Heart left ventricle (tissue), 16 donors: ENCODE measurements at places on chromosomes 4 and X. TPM values are rescaled to one million over a fixed set of nuclear protein-coding genes. Genes with fewer than 3 reads are reported as not detected.

- no peak for DNase-seq
These were observed 605 bp upstream of the CDKL2 start for GRCh38 chr4:75630937-75631329.

BMP3 gene
- not detected for polyA plus RNA-seq

DNA sequence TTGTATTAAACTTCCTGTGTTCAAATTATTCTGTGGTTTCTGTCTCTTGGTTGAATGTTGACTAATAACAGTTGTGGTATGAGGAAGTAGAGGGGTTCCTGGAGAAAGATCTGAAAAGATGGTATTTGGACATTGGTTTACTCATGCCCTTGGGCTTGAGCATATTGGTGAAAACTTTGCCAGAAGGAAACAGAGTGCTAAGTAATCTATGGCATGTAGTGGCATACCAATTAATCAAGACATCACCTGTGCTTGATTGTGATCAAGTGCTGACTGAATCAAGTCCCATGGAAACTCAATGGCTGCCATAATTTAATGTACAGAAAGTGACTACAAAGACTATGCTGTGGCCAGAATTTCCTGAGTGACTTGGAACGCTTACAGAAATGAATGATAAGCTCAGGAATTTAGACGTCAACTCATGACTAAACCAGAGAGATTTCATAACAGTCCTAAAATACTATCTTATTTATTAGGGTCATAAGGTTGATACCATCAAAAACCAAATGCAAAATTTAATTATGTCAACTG lies 2062.9 kb downstream of the ARAP2 start:
- DNase-seq, result no peak

GRCh38 chrX:149829751-149830191 lies 48.0 kb downstream of the MAGEA9 start:
- DNase-seq, result no peak

HTN3 gene
- not detected for polyA plus RNA-seq
